ENCODE measurements at places on chromosomes 3 and 15. TPM values are rescaled to one million over a fixed set of nuclear protein-coding genes. Genes with fewer than 3 reads are reported as not detected.

INSYN1 gene
- 14.8 TPM for total RNA-seq

GRCh38 chr3:164984947-164985346 lies 93.3 kb downstream of the SI start:
- no peak for DNase-seq

- no peak for DNase-seq
These were observed 14.7 kb upstream of the ACOX2 start for GRCh38 chr3:58551636-58552180.

LDHAL6B gene
- not detected for total RNA-seq

DNA sequence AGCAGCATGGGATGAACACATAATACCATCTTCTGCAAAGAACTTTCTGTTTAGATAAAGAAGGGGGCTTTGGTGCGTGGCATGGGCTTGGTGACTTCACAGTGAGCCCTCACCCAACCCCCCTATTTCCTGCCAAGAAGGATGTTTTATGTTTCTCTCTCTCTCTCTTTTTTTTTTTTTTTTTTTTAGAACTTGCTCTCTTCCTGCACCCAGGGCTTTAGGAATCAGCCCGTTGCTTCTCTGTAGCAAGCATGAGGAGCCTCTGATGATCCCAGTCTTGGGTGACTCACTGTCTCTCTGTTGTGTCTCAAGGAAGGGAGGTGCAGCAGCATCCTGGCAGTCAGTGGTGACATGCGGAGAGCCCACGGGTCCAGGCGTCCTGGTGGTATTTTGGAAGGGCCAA lies 49.1 kb downstream of the CCK start:
- no peak for DNase-seq

GRK7 gene
- total RNA-seq, result not detected

DNA sequence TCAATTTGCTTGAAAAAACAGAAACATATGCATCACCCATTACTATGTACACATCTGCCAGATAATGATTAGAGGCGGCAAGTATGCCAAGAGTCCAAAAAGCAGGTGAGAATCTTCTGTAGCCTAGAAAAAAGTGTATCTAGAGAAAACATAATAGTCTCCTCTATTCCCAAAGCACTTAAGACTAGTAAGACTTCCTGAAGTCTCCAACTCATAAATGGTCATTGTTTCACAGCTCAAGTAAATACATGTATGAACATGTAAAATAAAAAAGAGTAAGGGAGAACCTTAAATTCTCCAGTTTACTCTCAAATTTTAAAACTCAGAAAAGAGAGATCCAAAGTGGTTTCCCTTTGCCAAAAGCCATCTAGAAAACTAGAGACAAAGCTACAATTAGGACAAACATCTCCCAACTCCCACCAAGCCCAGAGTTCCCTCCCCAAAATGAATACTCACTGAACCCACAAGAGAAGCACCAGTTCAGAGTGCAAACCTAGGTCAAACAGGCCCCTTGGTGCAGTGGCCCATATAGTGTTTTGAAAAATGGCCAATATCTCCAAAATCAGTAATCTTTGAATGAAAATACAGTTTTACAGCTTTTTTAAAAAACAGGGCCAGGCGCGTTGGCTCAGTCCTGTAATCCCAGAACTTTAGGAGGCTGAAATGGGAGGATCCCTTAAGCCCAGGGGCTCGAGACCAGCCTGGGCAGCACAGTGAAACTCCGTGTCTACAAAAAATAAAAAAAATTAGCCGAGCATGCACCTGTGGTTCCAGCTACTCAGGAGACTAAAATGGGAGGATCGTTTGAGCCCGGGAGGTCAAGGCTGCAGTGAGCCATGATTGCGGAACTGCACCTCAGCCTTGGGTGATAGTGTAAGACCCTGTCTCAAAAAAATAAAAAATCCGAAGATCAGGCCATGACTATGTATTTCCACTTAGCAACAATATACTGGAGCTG lies 11.0 kb upstream of the MAP4 start:
- no peak for DNase-seq

DNA sequence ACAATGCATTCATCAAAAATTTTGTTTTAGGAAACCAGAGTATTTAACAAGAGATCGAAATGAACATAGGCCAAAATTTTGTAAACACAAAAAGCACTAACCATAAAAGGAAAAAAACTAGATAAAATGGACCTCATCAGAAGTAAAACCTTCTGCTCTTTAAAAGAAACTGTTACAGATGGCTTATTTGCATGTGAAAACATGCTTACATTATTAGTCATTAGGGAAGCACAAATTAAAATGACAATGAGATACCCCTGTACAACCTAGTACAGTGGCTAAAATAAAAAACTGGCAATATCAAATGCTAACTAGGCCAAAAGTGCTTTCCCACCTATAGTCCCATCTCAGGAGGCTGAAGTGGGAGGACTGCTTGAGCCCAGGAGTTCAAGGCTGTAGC lies 19.3 kb downstream of the UBR1 start:
- DNase-seq, result no peak

SLC28A2 gene
- total RNA-seq, result 0.10 TPM

DNA sequence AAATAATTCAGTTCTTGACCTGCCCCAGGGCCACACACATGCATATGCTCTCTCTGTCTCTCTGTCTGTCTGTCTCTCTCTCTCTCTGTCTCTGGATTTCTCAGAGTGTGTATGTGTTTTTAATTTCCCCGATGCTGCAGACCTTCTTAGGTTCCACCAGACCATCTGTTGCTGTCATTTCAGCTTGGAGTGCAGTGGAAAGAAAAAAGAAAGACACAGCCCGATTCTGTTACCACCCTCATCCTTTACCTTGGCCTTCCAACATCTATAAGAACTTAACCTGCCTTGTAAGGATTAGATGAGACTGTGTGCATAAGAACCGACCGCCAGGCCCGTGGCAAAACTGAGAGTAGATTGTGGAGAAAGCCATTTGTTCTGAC lies 9.7 kb upstream of the PGPEP1L start:
- peak; percentile 84 for DNase-seq

GRCh38 chr3:183631715-183632114 lies 3.7 kb upstream of the KLHL24 start:
- no peak for DNase-seq

- peak; percentile 53 for DNase-seq
These were observed 47.8 kb downstream of the OIP5 start for GRCh38 chr15:41284427-41285177.

GRCh38 chr3:195247863-195248189 lies 23.1 kb downstream of the XXYLT1 start:
- no peak for DNase-seq
